ENCODE measurements at places on chromosomes 3 and 15.

DNA sequence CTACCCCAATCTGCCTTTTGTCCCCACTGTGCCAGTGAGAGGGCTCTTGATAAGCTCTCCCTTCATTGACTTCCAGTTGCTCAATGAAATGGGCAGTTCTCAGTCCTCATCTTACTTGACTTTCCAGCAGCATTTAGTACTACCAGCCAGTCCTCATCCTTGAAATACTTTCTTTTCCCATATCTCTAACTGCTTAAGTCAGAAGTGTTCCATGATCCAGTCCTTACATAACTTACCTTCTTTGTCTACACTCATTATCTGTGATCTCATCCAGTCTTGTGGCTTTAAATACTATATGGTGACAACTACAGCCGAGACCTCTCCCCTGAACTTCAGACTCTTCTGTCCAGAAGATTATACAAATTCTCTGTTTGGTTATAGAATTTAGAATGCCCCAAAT is 28.7 kb downstream of the RARRES1 start:
- DNase-seq = no peak

DNA sequence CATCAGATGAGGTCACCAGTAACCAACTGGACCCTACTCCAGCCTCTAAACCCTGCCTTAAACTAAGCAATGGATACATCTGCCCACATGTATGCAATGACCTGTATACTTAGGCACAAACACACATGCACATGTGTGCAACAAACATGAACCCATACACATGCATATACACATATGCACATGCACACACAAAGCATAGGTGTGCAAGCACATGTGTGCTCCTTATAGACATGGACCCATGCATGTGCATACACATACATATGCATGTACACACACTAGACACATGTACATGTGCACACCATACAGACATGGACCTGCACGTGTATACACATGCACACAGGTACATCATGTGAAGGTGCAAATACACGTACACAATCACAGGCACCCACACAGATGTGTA is 8.6 kb upstream of the TRH start:
- DNase-seq = no peak

DNA sequence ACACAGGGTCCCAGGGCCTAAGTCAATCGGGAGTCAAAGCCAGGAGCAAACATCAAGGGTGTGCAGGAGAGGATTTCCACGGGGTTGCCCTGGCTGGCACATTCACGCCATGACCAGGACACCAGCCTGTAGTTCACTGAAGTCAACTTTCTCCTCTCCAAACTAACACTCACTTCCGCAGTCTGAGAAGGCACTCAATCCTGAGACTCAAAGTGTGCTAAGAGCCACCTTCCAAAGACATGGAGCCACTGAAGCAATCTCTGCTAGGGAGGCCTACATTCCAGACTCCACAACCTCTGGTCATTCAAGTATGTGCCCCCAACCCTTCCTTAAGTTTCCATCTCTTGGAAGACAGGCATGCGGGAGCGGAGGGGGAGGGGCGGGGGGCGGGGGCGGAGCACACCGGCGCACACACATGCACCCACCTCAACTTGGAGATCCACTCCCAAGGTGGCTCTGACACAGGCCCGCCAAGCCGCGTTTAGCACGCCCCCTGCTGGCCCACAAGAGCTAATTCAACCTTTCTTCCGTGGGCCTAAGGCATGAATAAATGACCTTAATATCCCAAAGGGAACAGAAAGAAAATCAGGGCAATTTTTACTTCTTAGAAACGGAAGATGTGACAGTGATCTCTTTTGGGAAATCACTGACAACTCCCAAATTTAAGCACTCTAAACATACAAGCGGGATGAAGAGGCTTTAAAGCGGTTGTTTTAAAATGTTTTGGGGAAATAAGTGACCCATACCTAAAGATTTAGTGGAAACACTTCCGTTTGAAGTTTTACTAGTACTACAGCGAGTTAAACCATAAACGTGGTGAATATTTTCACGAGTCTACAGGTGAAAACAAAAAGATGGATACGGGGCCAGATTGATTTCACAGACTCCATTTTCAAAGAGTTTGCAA is 162.5 kb upstream of the CHRNA7 start:
- DNase-seq = peak; percentile 75

- no peak for DNase-seq
Observed at GRCh38 chr15:82856397-82857170, 47.2 kb downstream of the WHAMM start.

DNA sequence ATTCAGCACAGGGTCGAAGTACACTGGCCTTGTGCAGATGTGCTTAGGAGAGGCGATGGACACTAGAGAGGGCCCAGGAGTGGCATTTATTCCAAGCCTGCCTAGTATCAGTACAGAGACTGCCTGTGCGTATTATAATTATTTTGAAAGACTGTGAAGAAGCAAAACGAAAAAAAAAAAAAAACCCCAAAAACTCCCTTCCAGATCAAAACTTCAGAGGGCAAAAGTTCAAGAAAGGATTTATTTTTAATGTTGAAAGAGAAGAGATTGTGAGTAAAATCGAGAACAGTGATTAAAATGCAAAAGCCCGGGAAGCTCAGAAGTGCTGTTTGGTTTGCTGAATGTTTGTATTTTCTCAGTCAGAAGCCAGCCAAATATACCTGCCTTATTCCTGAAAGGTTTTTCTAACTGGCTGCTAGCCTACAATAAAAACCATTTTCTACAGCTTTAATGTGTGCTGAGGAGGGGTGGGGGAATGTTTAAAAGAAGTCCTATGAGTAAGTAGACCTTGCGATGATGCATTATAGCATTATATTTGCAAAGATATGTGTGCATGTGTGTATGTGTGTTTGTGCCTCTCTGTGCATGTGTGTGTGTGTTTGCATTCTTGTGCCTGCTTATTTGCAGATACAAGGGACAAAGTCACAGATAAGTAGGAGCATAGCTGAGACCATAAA is 19.3 kb upstream of the LZTFL1 start:
- DNase-seq = no peak

DNA sequence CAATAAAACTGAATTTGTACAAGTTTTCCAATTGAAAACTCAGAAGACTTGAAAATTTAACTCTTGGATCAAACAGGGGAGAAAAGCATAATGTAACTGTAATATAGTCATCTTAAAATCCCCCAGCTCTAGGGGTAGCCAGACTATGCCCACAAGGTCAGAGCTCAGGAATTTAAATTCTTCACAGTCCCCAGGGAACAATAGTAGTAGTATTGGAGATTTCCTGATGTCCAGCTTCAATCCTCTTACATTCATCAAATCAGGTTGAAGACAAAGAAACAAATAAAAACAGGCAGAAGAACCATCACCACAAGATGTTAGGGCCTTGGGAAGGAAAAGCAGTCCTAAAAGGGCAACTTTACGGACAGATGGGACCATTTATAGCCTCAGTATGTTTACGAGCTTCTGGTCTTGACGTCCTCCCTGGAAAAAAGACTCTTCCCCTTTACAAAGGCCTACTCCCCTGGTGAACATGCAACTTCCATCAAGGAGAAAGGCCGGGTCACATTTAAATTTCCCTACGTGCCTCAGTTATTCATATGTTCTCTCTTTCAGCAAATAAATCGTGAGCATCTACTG is 96.8 kb downstream of the PLCH1 start:
- no peak for DNase-seq

- no peak for DNase-seq
Observed at GRCh38 chr15:68371851-68372250, 60.1 kb downstream of the ITGA11 start.

All from hypothalamus (tissue), 51 donors.